Suprapubic skin (tissue), 4 donors: ENCODE measurements at places on chromosomes 1 and 21. TPM values are rescaled to one million over a fixed set of nuclear protein-coding genes. Genes with fewer than 3 reads are reported as not detected.

- no peaks in the 10 kb centered on the region for H3K27me3 ChIP-seq
- no peaks in the 10 kb centered on the region for H3K4me1 ChIP-seq
- H3K27ac ChIP-seq: no peak overlapping the region
- H3K36me3 ChIP-seq: no peaks in the 10 kb centered on the region
- no peak overlapping the region for H3K4me3 ChIP-seq
- no peak for DNase-seq
These were observed 6.5 kb upstream of the NPL start for GRCh38 chr1:182783068-182783467.

GRCh38 chr1:63885899-63886298, 112.1 kb downstream of the ROR1 start:
- no peaks in the 10 kb centered on the region for H3K36me3 ChIP-seq
- peaks cover 8% of the 10 kb centered on the region for H3K4me1 ChIP-seq
- H3K4me3 ChIP-seq: no peak overlapping the region
- no peak overlapping the region for H3K27ac ChIP-seq

GRCh38 chr1:183879494-183879893, 74.6 kb downstream of the RGL1 start:
- peaks cover 1% of the 10 kb centered on the region for H3K36me3 ChIP-seq
- no peak overlapping the region for H3K27ac ChIP-seq
- peaks cover 37% of the 10 kb centered on the region for H3K4me1 ChIP-seq
- DNase-seq: no peak

Gene SLC30A1
- 42.5 TPM for total RNA-seq

Gene TIE1
- total RNA-seq: 5.4 TPM

DNA sequence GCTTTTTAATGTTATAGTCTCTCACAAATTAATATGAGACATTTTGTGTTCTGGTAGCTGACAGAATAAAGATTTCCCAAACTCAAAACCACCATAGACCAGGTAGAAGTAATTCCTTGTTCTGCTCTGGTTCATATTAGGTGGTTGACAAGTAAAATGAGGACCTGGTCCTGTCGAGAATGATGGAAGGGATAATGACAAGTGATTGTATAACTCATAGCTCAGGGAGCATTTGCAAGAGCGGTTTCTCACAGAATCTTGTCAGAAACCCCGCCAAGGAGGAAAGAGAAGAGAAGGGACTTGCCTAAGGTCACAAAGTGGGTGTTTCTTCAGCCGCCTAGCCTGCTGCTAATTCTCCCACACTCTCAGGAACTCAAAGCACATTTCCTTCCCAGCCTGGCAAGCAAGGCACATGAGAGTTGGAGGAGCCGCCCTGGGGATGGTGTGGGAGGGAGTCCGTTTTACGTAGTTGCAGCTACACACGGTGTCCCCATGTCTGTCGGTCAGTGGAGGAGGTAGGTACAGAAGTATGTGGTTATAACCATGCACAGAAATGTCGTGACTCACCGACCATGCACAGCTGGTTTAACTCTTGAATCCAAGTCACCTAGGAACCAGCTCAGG, 46.5 kb downstream of the SAMD13 start:
- H3K36me3 ChIP-seq: no peaks in the 10 kb centered on the region
- DNase-seq: no peak
- H3K27ac ChIP-seq: no peak overlapping the region
- no peaks in the 10 kb centered on the region for H3K27me3 ChIP-seq
- peaks cover 5% of the 10 kb centered on the region for H3K4me1 ChIP-seq

Gene CXADR
- total RNA-seq: 103 TPM

DNA sequence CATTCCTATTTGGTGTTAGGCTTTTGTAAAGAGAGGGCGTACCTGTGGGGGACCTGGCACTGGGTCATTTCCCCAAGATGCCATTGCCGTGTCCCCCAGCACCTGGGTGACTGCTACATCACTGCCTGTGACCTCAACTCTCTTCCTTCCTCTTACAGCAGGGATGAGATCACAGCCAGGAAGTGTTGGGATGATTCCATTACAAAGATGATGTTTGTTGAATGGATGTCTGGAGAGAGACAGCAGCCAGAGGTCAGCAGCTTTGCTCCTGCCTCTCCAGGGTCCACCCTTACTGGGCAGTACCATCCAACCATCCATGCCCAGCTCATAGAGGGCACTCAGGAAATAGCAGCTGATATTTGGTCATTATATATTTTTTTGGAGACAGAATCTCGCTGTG, 35.1 kb downstream of the TMEM51 start:
- no peak for DNase-seq
- H3K4me3 ChIP-seq: no peak overlapping the region
- H3K27me3 ChIP-seq: no peaks in the 10 kb centered on the region
- H3K36me3 ChIP-seq: no peaks in the 10 kb centered on the region

DNA sequence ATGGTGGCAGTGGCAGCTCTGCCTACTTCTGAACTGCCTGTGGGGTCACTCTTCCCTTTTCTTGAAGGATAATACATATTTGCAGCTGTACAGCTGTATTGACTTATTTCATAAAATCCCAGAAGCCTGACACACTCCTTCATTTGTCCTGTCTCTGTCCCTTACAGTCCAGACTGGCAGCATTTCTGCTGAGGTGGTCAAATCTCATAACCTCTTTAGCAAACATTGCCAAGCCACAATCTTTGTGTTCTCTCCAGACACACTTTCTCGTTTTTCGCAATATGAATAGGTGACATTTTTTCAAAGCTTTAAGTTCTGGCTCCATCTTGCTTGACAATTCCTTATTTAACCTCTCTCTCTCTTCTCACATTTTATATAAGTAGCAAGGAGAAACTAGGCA, 15.2 kb downstream of the LY9 start:
- no peaks in the 10 kb centered on the region for H3K36me3 ChIP-seq
- no peak for DNase-seq
- H3K4me3 ChIP-seq: no peak overlapping the region
- H3K27ac ChIP-seq: no peak overlapping the region

DNA sequence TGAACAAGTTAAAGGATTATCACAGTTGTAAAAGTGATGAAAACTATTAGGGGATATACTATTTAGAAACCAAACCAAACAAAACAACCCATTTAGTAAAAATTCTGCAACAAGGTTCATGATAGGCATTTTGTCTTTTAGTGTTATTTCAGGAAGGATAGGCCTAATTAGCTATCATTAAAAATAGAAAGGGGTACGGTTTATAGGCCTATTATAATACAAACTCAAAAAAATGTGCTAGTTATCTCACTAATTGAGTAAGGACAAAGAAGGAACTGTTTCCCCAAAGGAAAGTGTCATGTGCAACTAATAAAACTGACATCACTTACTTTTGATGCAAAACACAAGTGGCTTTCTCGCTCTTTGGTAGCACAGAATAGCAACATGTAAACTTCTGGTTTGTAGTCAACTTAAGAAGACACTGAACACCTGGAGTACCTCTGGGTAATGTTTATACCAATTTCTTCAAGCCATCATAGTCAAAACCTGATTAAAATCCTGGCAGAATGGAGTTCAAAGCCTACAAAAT, 28.5 kb downstream of the SLC16A1 start:
- no peaks in the 10 kb centered on the region for H3K27me3 ChIP-seq
- H3K4me3 ChIP-seq: no peak overlapping the region

GRCh38 chr1:85366391-85367170, 90.1 kb upstream of the BCL10 start:
- H3K27ac ChIP-seq: no peak overlapping the region
- no peak overlapping the region for H3K4me3 ChIP-seq
- no peak for DNase-seq
- no peaks in the 10 kb centered on the region for H3K27me3 ChIP-seq
- no peaks in the 10 kb centered on the region for H3K36me3 ChIP-seq

Gene DNAI4
- 3.0 TPM for total RNA-seq

Gene RHEX
- 1.2 TPM for total RNA-seq

- H3K27me3 ChIP-seq: no peaks in the 10 kb centered on the region
- H3K4me3 ChIP-seq: peak overlapping the region; percentile 30
- DNase-seq: peak; percentile 96
These were observed 14.6 kb downstream of the POLR3GL start for GRCh38 chr1:145978854-145979745.

- peaks cover 6% of the 10 kb centered on the region for H3K4me1 ChIP-seq
- H3K27ac ChIP-seq: no peak overlapping the region
- no peaks in the 10 kb centered on the region for H3K36me3 ChIP-seq
- DNase-seq: no peak
- no peak overlapping the region for H3K4me3 ChIP-seq
- peaks cover 30% of the 10 kb centered on the region for H3K27me3 ChIP-seq
These were observed 32.9 kb downstream of the GPA33 start for GRCh38 chr1:167057241-167057688.

Gene HUNK
- total RNA-seq: 5.5 TPM

GRCh38 chr1:181251001-181251712, 162.7 kb downstream of the IER5 start:
- no peak overlapping the region for H3K27ac ChIP-seq
- DNase-seq: no peak
- H3K27me3 ChIP-seq: no peaks in the 10 kb centered on the region
- no peaks in the 10 kb centered on the region for H3K36me3 ChIP-seq

Gene TMPRSS15
- total RNA-seq: not detected

GRCh38 chr1:22076346-22076745, 23.8 kb downstream of the CDC42 start:
- H3K36me3 ChIP-seq: peaks cover 26% of the 10 kb centered on the region
- H3K27me3 ChIP-seq: no peaks in the 10 kb centered on the region
- H3K4me3 ChIP-seq: no peak overlapping the region
- H3K27ac ChIP-seq: no peak overlapping the region

Gene LCE1F
- total RNA-seq: not detected

DNA sequence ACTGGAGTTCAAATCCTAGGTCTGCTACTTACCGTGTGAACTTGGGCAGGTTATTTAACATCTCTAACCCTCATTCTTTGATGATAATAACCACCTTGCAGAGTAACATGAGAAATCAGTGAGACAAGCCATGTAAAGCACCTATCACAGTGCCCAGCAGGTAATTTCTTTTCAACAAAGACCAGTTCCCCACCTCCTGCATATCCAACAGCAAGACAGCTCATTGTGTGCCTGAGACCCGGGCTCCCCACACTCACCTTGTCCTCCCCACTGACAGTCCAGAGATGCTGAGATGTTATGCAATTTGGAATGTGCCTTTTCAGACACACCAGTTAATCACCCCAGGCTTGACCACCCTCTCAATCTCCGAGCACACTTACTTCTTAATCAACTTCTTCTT, 367.6 kb upstream of the DAB1 start:
- no peaks in the 10 kb centered on the region for H3K27me3 ChIP-seq
- H3K4me1 ChIP-seq: no peaks in the 10 kb centered on the region
- H3K27ac ChIP-seq: no peak overlapping the region
- no peak for DNase-seq
- no peaks in the 10 kb centered on the region for H3K36me3 ChIP-seq
- H3K4me3 ChIP-seq: no peak overlapping the region

DNA sequence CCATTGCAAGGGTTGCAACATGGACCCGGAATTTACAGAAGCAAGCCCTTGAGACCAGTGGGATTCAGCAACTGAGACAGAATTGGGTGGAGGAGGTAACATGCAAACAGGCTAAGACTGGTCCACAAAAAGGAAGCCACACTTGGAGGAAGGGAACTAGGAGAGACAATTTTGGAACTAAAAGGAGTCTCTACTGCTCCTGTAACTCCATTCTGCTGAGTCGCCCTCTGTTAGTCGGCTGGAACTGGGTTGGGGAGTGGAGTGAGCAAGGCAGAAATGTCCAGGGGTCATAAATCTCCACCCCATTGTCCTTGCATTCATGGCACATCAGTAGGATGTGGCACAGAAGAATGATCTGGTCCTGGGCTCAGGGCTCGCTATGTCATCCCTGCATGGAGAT, 5.1 kb downstream of the LAMB3 start:
- no peak overlapping the region for H3K27ac ChIP-seq
- no peak for DNase-seq
- peaks cover 74% of the 10 kb centered on the region for H3K4me1 ChIP-seq
- H3K36me3 ChIP-seq: no peaks in the 10 kb centered on the region

GRCh38 chr1:224333939-224334786, 4.2 kb upstream of the NVL start:
- H3K36me3 ChIP-seq: no peaks in the 10 kb centered on the region
- no peaks in the 10 kb centered on the region for H3K27me3 ChIP-seq
- no peak for DNase-seq
- H3K27ac ChIP-seq: no peak overlapping the region

Gene FAM43B
- not detected for total RNA-seq

DNA sequence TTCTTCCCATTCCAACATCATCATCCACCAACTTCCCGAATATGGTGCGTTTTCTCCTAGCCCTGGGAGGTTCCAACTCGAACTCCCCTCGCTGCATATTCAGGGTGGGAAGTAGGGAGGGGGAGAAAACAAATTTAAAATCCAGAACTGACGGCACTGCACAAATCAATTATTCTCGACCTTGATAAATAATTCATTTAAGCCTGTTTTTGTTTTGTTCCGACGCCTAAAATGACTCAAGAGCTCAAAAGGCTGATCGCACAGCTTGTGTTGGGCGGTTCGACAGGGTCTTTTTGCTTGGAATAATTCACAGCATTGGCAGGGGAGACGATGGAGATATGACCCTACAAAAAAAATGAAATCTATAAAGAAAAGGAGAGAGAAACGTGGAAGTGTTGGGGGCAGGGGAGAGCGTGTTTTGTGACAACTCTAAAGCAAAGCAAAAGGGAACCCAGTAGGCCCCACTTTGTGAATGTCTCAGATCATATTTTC, 3.1 kb upstream of the BARHL2 start:
- peaks cover 55% of the 10 kb centered on the region for H3K4me1 ChIP-seq
- no peaks in the 10 kb centered on the region for H3K36me3 ChIP-seq
- no peak overlapping the region for H3K4me3 ChIP-seq
- DNase-seq: no peak
- H3K27me3 ChIP-seq: peaks cover 100% of the 10 kb centered on the region

Gene KRTAP19-3
- total RNA-seq: 41.5 TPM

Gene USH2A
- total RNA-seq: 0.08 TPM

Gene FNBP1L
- 60.8 TPM for total RNA-seq

DNA sequence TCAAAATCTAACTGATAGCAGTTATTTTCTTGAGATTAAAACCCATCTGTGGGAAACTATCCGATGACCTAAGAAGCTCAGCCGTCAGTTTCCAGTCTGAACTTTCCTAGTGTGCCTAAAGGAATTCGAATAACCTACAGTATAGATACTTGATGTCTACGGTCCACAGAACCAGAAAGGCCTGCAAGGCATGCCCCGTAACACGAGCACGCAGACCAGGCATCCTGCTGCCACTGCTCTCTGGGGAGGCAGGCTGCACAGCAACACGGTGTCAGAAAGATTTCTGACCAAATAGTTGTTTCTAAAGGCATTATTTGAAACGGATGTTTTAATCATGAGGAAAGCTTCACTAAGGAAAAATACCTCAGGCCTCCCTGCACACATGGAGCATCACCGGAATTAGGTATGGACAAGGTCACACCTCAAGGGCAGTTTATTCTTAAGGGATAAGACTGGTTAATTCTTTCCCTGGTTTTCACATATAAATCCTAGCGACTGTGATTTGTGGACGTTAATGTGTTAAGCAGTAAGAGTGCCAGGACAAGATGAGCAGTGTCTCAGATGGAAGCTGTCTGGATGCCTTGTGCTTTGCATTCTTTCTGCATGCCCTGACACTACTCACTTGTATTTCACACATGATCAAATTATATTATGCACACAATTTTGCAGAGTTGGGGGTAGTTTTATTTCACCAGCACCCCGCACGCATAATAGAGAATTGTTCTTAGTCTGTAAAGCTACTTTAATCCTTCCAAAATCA, 49.0 kb upstream of the NADK start:
- no peak overlapping the region for H3K4me3 ChIP-seq
- peaks cover 22% of the 10 kb centered on the region for H3K4me1 ChIP-seq
- peaks cover 23% of the 10 kb centered on the region for H3K36me3 ChIP-seq

GRCh38 chr1:42851420-42851819, 5.0 kb downstream of the ZNF691 start:
- H3K36me3 ChIP-seq: peaks cover 15% of the 10 kb centered on the region
- no peaks in the 10 kb centered on the region for H3K27me3 ChIP-seq
- no peak overlapping the region for H3K27ac ChIP-seq
- no peak for DNase-seq
- no peak overlapping the region for H3K4me3 ChIP-seq
